ENCODE measurements at places on chromosomes 12 and 14. TPM values are rescaled to one million over a fixed set of nuclear protein-coding genes. Genes with fewer than 3 reads are reported as not detected.

DNA sequence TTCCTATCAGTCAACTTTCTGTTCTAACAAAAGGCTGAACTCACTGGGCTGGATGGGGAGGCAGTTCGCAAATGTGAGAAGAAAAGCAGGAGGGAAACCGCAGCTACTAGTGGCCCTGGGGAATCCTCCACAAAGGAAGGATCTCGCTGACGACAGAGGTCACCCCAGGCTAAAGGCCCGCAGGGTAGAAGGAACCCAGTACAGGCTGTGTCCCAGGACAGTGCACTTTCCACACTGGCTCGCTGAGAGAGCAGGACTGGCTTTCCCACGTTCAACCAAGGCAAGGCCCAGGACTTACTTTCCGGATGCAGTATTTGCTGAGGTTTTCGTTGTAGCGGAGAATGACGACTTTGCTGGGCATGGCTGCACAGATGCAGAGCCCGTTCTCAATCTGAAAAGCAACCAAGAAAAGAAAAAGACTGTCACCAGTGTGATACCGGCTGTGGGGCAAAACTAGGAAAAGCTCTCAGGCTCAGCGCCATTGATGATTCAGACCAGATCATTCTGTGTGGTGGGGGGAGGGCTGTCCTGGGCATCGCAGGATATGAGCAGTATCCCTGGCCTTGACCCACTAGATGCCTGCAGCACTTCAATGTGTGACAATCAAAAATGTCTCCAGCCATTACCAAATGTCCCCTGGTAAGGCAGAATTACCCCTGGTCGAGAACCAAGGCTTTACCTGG lies 36.3 kb downstream of the PRKAB1 start:
- DNase-seq: no peak

GRCh38 chr12:53533471-53533870 lies 26.2 kb upstream of the NPFF start:
- DNase-seq: no peak

- no peak for DNase-seq
Measured at GRCh38 chr12:98863167-98863566, 218.1 kb downstream of the APAF1 start.

GRCh38 chr12:103824845-103825244 lies 16.2 kb downstream of the NT5DC3 start:
- peak; percentile 15 for DNase-seq

DNA sequence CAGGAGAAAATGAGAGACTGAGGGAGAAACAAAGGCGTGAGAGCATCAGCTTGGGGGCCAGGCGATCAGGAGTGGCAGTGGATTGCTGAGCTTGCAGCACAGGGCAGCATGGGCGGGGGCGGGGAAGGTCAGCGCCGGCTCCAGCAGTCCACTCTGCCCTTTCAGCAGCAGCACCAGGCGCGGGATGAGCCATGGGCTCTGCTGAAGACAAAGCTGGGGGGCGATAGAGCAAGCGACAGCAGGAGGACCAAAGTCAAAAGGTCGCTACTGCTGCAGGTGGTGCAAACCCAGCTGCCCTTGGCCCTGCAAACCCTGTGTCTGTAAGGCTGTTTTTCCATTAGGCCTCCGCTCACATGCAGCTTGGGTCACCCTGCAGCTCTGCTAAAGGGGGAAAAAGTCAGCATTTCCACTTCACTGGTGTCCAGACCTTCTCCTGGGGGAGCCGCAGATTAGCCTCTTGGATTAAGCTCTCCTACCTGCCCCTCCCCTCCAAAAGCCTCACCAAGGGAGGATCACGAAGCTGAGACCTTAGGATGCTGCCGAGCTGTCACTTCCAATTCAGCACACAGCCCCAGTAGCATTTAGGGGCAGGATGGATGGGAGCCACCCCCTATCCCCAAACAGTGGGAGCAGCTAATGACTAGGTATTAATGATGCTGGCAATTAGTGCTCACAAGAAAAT lies 204.8 kb downstream of the DPF3 start:
- DNase-seq: no peak

DNA sequence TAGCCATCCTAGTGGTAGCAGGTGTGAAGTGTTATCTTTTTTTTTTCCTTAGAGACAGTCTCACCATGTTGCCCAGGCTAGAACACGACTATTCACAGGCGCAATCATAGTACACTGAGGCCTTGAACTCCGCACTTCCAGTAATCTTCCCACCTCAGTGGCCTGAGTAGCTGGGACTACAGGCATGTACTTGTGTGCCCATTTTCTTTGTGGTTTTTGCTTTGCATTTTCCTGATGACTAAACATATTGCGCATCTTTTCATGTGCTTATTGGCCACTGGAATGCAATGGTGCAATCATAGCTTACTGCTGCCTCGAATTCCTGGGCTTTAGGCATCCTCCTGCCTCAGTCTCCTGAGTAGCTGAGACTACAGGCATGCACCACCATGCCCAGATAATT lies 33.3 kb upstream of the GCH1 start:
- no peak for DNase-seq

- DNase-seq: no peak
Measured at GRCh38 chr12:131915000-131915689, 13.9 kb upstream of the PUS1 start.

DNA sequence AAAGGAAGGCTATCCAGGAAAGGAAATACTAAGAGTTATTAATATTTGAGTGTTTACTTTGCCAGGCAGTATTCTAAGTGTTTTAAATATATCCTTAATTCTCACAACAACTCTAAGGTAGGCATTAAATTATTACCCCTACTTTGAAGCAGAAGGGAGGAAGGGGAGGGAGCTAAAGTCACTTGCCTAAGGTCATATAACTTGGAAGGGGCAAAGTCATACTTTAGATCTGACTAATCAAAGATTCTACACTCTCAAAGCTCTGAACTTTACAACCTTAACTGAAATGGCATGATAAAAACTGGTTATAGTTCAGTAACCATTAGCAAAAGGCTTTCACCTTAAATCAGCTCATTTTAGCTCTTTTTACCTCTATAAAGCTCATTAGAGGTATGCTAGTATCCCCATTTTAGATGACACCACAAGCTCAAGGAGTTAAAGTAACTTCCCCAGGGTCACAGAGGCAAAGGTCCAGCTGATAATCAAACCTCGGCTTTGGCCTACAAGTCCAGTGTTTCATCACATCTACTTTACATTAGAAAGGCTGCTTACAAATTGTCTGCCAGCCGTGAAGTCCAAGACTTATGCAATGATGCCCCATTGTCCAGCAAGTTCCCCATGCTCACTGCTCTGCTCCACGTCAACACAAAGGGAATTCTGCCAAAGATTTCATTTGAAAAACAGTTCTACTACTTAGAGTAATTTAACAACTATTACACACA lies 223.9 kb downstream of the MED13L start:
- peak; percentile 23 for DNase-seq

The PTHLH gene
- not detected for total RNA-seq

The SLC4A8 gene
- total RNA-seq: 1.1 TPM

The ARHGAP5 gene
- total RNA-seq: 140 TPM

The REP15 gene
- 33.4 TPM for total RNA-seq
